ENCODE measurements at places on chromosomes 7 and 10.

- DNase-seq, result no peak
Observed at GRCh38 chr7:7108931-7109330, 73.4 kb upstream of the C1GALT1 start.

- no peak for DNase-seq
Observed at GRCh38 chr7:16933296-16934279, 51.8 kb upstream of the AGR3 start.

DNA sequence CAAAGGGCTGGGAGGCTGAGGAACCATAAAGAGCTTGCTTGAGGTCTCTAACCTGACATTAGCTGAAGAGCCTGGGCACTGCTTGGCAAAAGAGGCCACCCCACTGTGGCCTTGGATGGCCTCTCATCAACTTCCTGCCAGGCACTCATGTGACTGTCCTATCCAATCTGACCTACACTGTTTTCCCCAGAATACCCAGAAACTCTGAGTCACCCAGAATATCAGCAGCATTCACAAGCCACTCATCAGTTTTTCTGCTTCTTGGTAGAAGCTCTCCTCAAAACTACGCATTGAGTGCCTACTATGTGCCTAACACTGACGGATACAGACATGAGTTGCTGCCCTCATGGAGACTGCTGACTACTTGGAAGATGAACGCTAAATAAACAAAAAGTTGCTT, 4.1 kb upstream of the NT5C2 start:
- no peak for DNase-seq

GRCh38 chr7:23234569-23235296, 11.8 kb upstream of the GPNMB start:
- no peak for DNase-seq

DNA sequence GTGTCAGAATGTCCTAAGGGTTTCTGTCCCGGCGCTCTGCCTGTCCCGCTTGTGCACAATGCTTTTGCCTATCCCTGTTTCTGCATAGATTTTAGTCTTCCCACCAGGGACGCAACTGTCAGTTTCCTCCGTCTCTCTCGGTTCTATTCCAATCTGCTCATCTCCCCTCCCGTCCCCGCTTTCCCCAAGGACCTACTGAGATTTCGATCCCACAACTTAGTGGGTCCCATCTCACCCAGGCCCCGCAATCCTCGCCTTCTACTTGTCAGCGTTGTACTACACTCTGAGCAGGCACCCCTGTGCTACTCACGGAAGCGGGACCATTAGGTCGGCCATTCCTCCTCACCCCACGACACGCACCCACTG, 519 bp upstream of the ZNF655 start:
- no peak for DNase-seq

GRCh38 chr10:125441151-125441550, 241.8 kb downstream of the TEX36 start:
- DNase-seq, result no peak

GRCh38 chr10:126235091-126235978, 152.9 kb downstream of the ADAM12 start:
- DNase-seq, result no peak

- no peak for DNase-seq
Observed at GRCh38 chr10:22505911-22506685, 160.8 kb downstream of the SPAG6 start.

- DNase-seq, result no peak
Observed at GRCh38 chr10:16942381-16943078, 125.3 kb upstream of the RSU1 start.

DNA sequence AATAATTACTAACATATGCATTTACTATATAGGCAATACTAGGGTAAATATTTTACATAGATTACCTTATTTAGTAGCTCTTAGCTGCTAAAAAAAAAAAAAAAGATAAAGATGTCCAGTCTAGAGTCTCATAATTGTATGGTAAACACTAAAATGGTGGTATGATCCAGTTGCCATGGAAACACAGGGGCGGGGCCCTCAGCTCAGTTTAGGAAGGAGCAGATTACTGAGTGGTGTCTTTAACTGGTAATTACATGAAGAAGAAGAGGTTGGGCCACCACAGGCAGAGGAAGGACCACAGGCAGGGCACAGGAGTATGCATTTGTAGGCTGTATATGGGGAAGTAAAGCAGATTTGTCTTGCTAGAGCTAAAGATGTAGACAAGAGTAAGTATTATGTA, 43.7 kb downstream of the ITGB8 start:
- DNase-seq, result no peak

- DNase-seq, result no peak
Observed at GRCh38 chr10:114607358-114607998, 50.6 kb downstream of the ABLIM1 start.

DNA sequence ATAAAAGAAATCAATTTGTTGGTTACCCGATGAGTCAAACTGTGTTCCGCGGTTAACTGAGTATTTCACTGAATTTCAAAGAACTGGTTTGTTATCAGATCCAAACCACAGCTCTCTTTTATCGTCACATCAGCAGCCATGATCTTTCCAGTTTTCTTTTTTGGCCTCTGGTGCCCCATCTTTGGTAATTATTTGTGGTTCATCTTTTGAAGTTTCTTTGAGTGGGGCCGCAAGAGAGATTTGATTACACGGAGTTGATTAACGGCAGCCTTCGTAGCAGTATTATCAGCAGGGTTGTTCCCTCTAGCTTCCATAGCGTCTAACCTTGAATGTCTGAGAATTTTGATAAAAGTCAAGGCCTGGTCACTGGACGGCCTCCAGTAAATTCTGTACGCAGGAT, 154.9 kb upstream of the TNRC18 start:
- no peak for DNase-seq

GRCh38 chr7:27917119-27917518, 177.2 kb downstream of the TAX1BP1 start:
- DNase-seq, result no peak

- DNase-seq, result no peak
Observed at GRCh38 chr10:71255808-71256660, 43.7 kb downstream of the UNC5B start.

DNA sequence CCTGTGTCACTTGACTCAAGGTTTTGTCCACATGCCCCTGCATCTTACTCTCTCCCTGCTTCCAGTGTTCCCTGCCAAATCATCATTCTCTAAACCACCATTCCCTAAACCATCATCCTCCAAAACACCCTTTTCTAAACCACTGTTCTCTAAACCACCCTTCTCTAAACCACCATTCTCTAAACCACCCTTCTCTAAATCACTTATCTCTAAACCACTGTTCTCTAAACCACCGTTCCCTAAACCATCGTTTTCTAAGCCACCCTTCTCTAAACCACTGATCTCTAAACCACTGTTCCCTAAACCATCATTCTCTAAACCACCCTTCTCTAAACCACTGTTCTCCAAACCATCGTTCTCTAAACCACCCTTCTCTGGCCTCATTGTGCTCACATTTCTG, 142.1 kb downstream of the CXCL12 start:
- no peak for DNase-seq

GRCh38 chr7:47839381-47839780, 108.9 kb downstream of the PKD1L1 start:
- no peak for DNase-seq

GRCh38 chr7:99929730-99930053, 272 bp upstream of the GJC3 start:
- DNase-seq, result no peak

DNA sequence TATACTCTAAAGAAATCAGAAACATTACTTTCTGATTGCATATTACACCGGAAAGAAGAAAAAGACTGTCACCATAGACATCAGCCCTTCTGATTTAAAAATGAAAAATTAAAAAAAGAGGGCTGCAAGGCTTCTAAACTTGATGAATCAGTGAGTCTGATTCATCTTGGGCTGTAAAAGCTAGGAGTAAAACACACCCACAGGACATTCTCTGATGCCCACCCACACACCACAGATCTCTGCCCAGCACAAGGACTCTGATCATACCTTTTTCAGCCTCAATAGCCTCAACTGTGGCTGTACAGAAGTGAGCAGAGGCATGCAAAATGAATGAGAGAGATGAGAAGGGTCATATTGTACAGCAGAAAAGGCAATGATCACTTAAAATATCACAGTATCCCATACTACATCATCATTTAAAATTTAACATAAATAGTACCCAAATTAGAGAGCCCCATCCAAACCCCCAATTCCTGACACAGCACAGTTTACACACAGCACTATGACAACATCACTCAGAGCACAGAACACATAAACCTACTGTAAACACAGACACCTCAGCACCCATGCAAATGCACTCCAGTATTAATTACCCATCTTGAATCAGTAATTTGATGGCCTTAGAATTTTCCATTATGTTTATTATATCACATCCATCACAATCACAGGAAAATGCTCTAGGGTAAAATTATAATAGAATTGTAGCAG, 6.4 kb upstream of the MSS51 start:
- DNase-seq, result no peak

DNA sequence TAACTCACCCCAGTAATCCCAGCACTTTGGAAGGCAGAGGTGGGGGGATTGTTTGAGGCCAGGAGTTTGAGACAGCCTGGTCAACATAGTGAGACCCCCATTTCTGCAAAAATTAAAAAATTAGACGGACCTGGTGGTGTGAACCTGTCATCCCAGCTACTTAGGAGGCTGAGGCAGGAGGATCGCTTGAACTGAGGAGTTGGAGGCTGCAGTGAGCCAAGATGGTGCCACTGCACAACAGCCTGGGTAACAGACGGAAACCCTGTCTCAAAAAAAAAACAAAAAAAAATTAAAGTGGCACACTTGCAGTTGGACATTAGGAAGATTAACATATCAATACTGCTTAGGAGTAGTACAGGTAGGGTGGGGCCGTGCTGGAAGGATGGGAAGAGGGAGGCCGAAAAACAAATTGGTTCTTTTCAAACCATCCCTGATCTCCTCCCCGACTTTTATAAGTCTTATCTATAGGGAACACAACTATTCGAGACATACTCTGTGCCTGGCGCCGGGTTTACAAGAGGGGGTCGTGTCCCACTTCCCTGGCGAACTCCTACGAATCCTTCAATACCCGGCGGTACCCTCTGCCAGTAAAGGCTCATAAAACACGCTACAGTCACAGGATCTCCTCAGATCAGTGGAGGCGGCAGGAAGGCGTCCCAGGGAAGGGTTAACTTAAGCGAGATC, 628 bp downstream of the TAF6 start:
- no peak for DNase-seq

DNA sequence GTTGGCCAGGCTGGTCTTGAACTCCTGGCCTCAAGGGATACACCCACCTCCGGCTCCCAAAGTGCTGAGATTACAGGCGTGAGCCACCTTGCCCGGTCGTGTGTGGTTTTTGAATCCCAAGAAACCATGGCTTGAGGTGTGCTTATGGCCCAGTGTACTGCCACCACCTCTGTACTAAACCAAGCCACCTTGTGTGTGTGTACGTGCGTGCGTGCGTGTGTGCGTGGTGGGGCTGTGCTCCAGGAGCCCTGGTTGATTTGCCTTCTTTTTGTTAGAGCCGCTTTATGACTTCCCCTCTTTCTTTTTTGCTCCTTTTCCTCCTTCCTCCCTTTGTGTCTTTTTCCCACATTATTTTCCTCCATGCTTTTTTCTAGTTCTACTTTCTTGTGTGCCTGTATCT, 121.4 kb downstream of the CAMK1D start:
- DNase-seq, result no peak

DNA sequence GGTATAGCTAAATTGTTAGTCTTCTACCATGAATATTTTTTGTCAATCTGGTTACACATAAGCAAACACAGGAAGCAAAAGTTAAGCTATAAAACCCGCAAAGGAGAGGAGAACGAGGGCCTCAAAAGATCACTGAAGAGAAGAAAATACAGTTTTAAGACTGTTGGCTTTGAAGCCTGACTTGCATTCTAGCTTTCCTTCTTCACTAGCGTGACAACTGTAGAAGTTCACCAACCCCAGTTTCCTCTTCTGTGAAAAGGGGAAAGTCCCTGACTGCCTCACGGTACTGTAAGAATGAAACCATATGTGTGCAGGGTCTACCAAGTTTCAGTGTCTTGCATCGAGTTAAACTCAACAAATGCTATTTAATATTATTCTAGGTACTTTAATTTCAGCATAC, 7.5 kb upstream of the LRRN3 start:
- no peak for DNase-seq

- DNase-seq, result no peak
Observed at GRCh38 chr7:75639886-75640190, 98.9 kb downstream of the HIP1 start.

DNA sequence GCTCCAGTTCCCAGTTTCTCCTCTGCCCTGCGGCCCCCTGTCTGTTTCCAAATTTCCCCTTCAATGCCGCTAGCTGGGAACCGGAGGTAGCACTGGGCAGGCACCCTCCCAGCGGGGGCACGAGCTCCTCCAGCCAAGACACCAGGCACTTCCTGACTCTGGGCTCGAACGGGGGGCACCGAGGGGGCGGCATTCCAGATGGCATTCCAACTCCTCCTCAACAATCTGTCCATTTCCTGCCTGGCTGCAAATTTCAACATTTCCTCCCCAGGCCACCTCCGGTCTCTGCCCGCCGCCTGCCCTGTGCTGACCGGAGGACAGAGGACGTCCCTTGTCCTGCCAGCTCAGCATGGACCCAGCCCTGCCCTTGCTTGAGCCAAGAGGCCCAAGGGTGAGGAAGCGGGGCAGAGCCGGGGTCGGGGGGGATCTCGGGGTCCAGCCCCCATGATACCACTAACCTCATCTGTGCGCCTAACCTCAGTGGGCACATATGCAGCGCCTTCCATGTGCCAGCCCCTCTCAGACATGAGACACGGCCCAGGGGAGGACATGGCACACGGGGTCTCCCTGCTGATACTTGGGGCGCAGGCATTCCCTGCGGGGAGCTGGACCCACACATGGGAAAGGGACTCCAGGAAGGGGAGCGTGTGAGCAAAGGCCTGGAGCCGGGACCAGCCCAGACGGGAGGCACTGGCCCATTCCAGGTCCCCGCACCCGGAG, 58.0 kb downstream of the PDGFA start:
- no peak for DNase-seq

DNA sequence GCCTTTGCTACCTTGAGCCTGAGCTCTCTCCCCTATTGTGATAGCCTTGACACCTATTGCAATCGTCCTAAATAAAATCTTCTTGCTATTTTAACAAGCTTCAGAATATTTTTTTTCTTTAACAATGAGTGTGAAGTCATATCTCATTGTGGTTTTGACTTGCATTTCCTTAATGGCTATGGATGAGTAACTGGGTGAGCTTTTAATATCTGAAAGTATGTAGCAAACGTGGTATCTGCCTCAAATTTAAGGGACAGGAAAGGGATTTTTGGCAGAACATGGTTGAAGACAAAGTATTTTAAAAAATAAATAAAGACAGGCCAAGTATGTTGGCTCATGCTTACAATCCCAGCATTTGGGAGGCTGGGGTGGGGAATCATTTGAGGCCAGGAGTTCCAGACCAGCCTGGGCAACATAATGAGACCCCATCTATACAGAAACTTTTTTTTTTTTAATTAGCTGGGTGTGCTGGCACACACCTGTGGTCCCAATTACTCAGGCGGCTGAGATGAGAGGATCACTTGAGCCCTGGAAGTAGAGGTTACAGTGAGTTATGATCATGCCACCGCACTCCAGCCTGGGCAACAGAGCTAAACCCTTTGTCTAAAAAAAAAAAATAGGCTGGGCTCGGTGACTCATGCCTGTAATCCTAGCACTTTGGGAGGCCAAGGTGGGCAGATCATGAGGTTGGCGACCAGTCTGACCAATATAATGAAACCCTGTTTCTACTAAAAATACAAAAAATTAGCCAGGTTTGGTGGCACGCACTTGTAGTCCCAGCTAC, 319.3 kb upstream of the NRP1 start:
- no peak for DNase-seq

GRCh38 chr7:44713680-44714335, 34.8 kb upstream of the ZMIZ2 start:
- DNase-seq, result no peak

GRCh38 chr7:69032848-69033247, 565.4 kb upstream of the AUTS2 start:
- no peak for DNase-seq

- no peak for DNase-seq
Observed at GRCh38 chr7:137388916-137389315, 45.4 kb upstream of the PTN start.

All from left renal pelvis (tissue), 4 donors.